ENCODE measurements at places on chromosomes 16 and 17. TPM values are rescaled to one million over a fixed set of nuclear protein-coding genes. Genes with fewer than 3 reads are reported as not detected.

EIF4A3 gene
- 72.9 TPM for total RNA-seq

HOXB13 gene
- total RNA-seq: 0.13 TPM

- no peak for DNase-seq
These were observed 50.1 kb downstream of the GTF3C1 start for GRCh38 chr16:27499659-27500055.

GRCh38 chr17:35795007-35795870 is at the start of gene MMP28:
Gene MMP28, minus strand, starts transcription at chr17:35795641. Its CDS starts 264 bp downstream, at chr17:35795377.
- peak; percentile 12 for DNase-seq

DNA sequence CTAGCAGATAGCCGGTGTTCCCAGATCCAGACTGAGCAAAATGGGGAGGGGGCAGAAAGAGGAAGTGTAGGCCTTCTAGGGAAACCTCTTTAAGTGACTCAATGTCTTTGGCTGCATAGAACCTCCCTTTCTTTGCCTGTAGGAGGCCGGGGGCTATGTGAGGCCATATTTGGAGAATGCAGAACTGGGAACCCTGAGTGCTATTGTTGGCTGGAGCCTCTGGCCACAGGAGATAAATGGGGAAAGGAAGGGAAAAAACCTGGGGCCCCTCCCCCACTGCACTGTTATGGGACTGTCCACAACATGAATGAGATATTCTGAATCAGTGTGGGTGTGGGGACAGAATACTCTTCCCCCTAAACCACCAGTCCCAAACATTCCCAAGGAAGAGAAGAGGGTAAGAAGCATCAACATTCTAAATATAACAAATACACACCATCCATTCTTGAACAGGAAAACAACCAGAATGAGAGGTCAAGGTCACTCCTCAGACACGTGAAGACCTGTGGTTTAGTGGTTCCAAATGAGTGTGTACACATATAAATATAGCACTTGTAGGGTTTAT is 2.4 kb downstream of the VPS25 start:
- DNase-seq: no peak

BAHCC1 gene
- 0.49 TPM for total RNA-seq

GRCh38 chr17:29621751-29622194 is 939 bp downstream of the CORO6 start:
- no peak for DNase-seq

PTX4 gene
- 0.26 TPM for total RNA-seq

DNA sequence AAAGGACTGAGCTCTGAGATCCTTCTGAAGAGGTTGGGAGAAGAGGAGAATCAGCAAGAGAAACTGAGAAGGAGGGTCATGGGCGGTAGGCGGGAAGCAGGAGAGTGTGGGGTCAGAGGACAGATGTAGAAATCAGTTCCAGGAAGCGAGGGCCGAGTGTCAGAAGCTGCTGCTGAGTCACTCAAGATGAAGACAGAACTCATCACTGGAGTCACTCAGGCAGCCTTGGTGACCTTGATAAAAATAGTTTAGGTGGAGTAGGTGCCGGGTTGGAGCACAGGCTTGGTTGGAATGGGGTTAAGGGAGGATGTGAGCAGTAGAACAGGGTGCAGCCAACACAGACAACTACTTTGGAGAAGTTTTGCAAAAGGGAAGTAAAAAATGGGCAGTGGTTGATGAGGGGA is 6.1 kb upstream of the ITGAM start:
- no peak for DNase-seq

EPX gene
- total RNA-seq: 0.13 TPM

DNA sequence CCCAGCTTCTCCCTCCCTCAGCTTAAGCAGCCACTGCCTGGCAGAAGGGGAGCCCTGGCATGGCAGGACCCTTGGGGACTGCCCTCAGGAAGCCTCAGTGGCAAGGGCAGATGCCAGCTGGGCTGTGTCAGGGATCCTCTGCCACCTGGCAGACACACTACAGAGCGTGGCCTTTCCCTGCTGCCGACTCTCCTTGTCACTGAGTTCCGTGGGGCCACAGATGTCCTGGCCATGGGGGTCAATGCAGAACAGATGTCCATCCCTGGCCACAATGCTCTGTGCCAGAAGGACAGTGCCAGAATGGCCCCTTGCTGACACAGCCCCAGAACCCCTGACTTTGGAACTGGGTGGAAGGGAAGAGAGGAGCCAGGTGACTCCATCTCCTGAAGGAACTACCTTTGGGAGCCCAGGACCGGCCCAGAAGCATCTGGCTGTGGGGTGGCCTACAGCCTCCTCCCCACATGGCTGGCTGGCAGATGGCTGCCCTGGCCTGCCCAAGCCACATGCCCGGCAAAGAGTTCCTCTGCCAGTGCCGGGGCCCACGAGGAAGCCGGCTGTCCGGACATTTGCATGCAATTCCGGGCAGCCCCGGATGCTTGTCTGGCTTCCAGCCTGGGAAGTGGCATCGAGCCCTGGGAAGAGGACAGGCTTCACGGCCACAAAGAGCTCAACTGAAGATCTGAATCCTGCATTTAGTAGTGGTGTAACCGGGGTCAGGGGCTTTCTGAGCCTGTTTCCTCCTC is 24.1 kb downstream of the NPTX1 start:
- DNase-seq: no peak

SLC6A4 gene
- total RNA-seq: 0.32 TPM

GRCh38 chr17:61131585-61131984 is 268.1 kb upstream of the TBX2 start:
- no peak for DNase-seq

DNA sequence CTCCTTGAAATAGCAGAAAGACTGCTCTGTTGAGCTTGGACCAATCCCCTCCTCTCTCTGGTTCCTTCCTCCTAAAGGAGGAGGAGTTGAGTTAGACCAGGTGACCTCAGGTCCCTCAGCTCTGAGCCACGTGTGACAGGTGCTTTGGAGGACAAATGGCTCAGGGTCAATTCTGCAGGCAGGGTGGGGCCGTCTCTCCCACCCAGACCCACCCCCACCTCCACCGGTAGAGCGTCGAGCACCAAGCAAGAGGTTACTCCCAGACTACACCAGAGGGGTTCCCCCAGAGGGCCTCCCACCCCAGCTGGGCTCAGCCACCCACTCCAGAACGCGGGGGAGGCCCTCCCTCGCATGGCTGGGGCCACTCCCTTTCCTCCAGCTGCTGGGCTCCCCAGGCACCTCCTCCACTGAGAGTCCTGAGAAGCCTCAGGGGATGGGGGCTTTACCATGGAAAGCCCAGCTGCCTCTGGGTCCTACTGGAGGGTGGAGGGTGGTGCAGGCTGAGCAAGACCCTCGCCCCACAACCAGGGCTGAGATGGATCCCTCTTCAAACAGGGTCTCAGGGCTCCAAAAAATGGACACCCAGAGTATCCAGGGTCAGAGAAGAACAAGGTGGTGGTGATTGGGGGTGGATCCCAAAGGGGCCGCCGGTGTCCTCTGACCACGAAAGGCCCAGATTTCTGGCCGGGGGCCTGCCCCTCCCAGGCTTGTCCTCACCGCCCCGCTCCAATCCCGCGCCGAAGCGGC is 7.6 kb downstream of the MYO1C start:
- DNase-seq: peak; percentile 73

DNA sequence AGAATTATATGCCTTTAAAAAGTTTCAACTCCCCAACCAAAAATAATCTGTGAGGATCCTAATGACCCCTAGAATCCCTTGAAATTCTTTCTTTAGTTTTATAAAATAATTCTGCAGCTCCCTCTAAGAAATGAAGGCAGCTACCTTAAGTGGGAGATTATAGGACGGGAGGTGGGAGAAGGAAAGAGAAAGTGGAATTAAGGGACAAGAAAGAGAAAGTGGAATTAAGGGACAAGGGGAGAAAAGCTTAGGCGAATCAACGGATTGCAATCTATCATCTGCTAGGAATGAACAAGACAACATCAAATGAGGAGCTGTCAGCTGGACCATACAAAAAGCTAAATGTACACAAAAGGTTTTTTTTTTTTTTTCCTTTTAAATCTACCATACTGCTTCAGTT is 262.0 kb downstream of the ZFHX3 start:
- no peak for DNase-seq

PIRT gene
- not detected for total RNA-seq

ERAL1 gene
- 33.7 TPM for total RNA-seq

SEBOX gene
- total RNA-seq: not detected

DNA sequence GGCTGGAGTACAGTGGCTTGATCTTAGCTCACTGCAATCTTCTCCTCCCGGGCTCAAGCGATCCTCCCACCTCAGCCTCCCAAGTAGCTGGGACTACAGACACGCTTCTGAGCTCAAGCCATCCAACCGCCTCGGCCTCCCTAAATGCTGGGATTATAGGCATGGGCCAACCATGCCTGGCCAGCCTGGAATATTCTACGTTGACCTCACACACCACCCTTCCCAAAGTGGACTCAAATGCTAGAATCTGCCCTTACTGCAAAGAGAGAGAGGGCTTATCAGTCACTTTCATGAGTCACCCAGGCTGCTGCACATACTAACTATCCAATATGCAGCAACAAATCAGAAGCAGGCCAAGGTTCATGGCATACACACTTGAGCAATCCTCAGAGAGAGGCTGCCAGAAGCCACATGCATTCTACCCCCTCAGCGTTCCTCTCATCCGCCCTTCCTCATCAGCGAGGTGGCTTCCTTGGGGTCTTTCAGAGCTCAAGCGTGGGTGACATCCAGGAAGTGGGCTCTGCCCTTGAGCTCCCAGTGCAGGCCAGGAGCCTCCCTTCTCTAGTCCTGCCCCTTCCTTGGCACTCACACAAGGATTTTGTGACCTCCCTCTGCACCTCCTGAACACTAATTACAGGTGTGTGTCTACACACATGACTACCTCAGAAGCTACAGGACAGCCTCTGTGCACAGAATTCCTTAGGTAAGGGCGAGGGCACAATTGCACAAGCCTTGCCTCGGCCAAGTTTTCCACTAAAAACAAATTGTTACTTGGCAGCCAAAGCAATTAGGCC is 24.8 kb upstream of the SIAH1 start:
- no peak for DNase-seq

LUC7L3 gene
- total RNA-seq: 238 TPM

GRCh38 chr17:49716668-49717364 is 9.1 kb upstream of the SLC35B1 start:
- DNase-seq: no peak

EFCAB5 gene
- 1.0 TPM for total RNA-seq

SEZ6 gene
- total RNA-seq: 0.49 TPM

PARN gene
- 38.4 TPM for total RNA-seq

DNA sequence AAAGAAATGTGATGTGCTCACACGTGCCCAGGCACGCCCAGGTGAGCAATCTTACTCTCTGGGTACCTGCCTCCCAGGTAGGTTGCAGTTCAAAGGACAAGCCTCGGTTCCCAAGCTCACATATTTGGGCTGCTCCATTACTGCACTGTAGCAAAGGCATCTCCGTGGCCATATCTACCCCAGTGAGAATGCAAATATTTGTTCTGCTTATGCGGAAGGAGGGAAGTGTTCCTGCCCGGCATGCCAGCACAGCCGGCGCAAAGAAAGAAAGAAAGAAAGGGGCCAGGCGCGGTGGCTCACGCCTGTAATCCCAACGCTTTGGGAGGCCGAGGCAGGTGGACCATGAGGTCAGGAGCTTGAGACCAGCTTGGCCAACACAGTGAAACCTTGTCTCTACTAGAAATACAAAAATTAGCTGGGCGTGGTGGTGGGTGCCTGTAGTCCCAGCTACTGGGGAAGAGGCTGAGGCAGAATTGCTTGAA is 30.7 kb downstream of the SLC43A2 start:
- no peak for DNase-seq

KRTAP4-6 gene
- total RNA-seq: not detected

DNA sequence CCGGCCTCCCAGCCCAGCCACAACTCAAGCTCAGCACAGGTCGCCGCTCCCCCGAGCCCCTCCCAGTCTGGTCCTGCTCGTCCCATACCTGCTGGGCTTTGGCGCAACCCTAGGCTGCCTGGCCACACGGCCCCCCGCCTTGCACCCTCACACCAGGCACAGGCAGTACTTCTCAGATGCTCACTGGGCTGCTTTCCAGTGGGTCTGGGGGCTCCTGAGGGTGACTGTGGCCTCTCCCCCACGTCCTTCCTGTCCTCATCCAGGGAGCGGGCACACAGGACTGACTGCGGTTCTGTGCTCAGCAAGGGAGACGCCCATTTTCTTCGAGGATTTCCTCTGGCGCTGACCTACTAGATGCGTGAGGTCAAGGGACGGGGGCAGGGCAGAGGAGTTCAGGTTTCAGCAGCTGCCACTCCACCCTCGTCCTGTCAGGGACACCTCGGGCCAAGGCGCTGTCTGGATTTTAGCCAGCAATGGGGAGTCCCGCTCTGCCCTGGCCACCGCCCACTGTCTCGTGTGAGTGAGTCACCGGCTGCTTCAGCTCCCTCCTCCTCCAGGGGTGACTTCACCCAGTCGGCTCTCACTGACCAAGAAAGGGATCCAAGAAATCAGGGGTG is 115.8 kb downstream of the NPIPB11 start:
- DNase-seq: peak; percentile 28

- peak; percentile 25 for DNase-seq
These were observed at the start of gene EVI2A for GRCh38 chr17:31321481-31321880. Gene EVI2A, minus strand, starts transcription at chr17:31321622. Its CDS starts 2,609 bp downstream, at chr17:31319013.

CALB2 gene
- total RNA-seq: not detected

GRCh38 chr17:59097876-59098275 is 8.8 kb downstream of the TRIM37 start:
- DNase-seq: no peak

DNA sequence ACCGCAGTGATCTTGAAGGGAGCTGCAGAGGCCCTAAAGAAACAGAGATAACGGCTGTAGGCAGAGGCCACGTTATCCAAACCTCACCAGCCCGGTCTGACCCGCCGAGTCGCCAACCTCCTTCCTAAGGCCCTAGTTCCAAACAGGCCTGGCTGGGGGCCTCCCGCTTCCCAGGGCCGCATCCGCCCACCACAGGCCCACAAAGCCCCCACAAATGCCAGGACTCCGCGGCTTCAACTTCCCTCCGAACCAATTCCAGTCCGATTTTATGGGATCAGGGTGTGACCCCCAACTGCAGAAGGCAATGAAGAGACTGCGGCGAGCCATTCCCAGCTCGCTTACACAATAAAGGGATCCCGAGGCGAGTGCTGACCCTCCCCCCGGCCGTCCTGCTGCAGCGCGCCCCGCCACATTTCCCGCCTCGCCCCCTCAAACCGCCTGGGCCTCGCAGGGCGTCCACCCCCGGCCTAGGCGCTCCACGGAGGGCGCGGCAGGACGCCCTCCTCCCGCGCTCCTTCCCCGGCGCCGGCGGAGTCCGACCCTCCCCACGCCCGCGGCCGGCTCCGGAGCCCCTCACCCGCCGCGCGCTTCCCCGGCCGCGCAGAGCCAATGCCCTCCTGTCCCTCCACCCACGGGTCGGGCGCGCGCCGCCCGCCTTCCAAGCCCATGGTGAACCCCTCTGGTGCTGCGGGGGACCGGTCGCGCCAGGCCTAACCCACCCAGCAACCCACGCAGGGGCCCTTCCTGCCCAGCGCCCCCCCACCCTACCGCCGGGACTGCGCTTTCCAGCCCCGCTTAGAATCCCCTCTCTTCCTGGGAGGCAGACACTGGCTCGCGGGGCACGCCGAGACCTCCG is 926 bp downstream of the MYH10 start:
- DNase-seq: no peak

- no peak for DNase-seq
These were observed 5.8 kb upstream of the HBZ start for GRCh38 chr16:146646-147045.

GRCh38 chr16:13936596-13937081 is 16.7 kb downstream of the ERCC4 start:
- DNase-seq: no peak

GRCh38 chr17:1773696-1774181 is 11.9 kb downstream of the SERPINF1 start:
- no peak for DNase-seq

GRCh38 chr16:75311383-75311938 is 60.0 kb upstream of the BCAR1 start:
- no peak for DNase-seq

GRCh38 chr16:69860233-69861231 is 90.6 kb upstream of the CLEC18A start:
- DNase-seq: no peak

CYGB gene
- total RNA-seq: 0.76 TPM
